ENCODE measurements at places on chromosomes 5 and 9.

DNA sequence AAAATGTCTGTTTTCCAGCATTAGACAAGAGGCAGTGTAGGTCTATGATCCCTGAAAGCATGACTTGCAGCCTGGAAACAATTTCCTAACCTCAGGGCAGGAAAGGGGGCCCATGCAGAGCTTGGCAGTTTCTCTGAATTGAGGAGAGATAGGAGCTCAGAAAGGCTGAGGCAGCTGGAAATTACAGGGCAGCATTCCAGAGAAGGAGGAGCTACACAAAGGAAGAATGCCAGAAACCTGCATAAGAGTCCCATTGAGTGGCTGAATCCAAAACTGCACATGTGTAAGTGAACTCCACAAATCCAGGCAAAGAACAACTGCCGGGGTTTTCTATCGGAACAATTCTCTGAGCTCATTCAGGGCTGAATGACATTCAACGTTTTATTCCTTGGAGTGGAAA, 346.8 kb downstream of the PIK3R1 start:
- DNase-seq = no peak

DNA sequence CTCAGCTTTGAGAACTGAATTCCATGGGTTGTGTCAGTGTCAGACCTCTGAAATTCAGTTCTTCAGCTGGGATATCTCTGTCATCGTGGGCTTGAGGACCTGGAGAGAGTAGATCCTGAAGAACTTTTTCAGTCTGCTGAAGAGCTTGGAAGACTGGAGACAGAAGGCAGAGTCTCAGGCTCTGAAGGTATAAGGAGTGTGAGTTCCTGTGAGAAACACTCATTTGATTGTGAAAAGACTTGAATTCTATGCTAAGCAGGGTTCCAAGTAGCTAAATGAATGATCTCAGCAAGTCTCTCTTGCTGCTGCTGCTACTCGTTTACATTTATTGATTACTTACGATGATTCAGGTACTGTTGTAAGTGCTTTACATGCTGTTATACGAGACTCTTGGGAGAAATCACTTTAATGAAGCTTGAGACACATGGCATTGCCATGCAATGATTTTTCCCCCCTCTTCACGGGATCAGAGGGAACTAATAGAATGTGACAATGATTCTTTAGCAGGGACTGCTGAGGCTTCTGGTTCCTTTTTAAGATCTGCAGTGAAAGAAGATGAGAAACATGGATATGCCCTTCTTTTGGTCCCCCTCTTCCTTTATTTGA, 63.8 kb downstream of the PTTG1 start:
- no peak for DNase-seq

GRCh38 chr9:110013064-110013463, 194.9 kb downstream of the C9orf152 start:
- no peak for DNase-seq

DNA sequence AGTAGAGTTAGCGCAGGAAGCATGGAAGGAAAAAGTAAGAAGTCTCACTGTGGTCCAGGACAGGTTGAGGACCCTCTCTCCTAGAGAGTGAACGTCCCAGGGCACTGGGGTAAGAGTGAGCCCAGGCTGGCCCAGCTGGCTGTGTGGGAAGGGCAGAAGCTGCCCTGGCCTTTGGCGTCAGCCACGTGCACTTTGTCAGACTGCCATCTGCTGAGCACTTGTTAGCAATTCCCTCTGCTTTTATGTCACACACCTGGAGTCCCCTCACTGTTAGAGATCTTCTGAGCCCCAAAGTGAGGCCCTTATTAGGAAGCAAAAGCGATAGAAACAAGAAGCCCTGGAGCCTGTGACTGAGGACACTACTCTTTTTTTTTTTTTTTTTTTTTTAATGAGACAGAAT, 79.1 kb downstream of the UGCG start:
- DNase-seq = no peak

GRCh38 chr9:126591922-126592321, 21.8 kb upstream of the LMX1B start:
- DNase-seq = no peak

DNA sequence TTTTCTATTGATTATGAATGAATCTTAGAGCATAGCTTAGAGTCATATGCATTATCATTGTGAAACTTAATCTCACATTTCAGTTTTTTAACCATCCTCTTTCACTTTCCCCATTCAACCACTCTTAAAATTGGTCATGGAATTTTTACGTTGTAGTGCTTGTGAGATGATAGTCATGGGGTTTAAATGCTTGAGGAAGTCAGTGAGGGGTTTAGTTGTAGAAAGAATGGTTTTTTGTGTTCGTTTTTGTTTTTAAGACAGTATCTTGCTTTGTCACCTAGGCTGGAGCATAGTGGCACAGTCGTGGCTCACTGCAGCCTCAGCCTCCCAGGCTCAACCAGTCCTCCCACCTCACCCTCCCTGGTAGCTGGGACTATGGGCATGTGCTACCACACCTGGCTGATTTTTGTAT, 19.6 kb downstream of the UGCG start:
- DNase-seq = no peak

DNA sequence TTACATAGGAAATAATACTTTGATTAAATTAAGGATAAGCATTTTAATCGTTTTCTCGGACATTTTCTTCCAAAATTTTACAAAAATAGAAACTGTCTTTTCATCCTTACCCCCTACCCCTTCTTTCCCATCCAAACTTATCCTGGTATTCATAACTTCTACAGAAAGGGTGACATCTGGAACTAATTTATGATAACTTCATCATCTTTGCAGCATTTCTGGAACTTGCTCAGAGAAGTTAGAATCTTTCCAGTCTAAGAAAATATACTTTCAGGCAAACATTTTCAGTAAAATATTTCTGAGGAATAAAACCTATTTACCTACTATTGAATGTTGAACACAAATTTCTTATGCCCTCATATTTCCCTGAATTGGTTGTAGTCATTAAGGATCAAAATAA, 309.0 kb downstream of the MAN2A1 start:
- DNase-seq = no peak

DNA sequence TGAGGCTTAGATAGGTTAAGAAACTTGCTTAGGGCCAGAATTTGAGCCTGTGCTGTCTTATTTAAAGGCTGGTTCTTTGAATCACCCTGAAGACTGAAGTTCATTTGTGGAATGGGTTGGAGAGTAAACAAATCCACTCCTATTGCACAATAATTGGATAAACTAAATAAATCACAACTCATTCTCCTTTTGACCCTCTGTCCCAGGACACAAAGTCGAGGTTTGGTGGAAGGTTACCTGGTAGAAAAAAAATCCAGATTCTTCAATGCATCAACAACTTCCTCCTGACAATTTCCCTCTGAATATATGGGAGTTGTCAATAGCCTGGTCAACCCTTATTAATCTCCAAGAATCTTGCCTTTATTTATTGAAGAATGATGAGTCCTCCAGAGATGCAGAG, 28.9 kb downstream of the TBC1D2 start:
- DNase-seq = no peak

GRCh38 chr9:99971410-99971809, 65.0 kb downstream of the STX17 start:
- DNase-seq = no peak
